ENCODE measurements at places on chromosomes 16 and 17. TPM values are rescaled to one million over a fixed set of nuclear protein-coding genes. Genes with fewer than 3 reads are reported as not detected.

- peak; percentile 98 for DNase-seq
These were observed at the start of gene BPTF for GRCh38 chr17:67824735-67825626. Gene BPTF, plus strand, starts transcription at chr17:67825503. Its CDS starts 222 bp downstream, at chr17:67825725.

DNA sequence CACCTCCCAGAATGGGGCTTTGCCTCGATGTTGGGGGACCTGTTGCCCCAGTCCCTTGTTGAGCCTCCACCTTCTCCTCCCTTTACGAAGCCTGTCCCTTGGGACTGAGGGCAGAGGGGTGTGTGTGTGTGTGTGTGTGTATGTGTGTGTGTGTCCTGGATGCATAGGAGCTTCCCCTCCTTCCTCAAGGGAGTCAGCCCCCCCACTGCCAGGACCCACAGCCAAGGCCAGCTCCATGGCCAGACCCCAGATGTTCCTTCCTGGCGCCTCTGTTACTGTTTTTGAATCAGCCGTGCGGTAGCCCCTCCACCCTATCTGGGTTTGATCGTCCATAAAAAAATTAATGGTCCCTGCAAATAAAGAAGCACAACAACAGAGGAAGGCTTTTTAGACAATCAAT lies 17.7 kb upstream of the DOK4 start:
- DNase-seq, result no peak

DNA sequence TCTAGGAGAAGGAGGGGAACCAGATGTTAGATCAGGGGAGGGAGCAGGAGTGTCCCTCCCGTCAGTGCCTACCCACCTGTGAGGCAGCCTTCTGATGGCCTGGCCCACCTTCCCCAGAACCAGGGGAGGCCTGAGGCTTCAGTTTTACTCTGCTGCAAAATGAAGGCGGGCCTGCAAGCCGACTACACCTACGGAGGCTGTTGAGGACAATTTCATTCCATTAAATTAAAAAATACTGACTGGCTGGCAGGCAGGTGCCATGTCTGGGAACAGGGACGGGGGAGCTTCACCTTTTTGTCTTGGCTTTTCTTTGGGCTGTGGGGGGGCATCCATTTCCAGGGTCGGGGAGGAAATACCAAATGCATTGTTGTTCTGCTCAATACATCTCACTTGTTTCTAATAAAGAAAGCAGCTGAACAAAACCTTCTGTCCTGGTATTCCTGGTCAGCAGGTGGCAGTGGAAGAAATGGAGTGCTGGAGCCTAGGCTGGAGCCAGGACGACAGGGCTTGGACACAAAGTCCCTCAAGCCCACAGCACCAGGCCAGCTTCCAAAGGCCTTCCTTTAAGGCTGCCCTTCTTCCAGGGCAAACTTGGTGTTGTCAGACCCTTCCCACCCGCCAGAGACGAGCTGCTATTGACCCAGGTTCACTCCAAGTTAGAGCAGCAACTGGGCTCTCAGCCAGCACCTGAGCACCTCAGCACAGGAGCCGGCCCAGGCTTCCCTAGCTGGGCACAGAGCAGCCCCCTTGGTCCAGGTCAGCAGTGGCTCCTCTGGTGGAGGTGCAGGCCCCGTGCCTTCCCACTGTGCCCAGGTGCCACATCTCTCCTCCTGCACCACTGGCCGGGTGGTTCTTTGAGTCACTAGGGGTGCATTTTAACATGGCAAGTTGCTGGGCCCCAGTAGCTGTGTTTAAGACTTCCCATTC lies 23.5 kb downstream of the PLCD3 start:
- no peak for DNase-seq

- no peak for DNase-seq
These were observed 27.7 kb downstream of the SLC7A5 start for GRCh38 chr16:87841340-87842208.

GRCh38 chr17:34862384-34862783 lies 98.9 kb downstream of the CCT6B start:
- no peak for DNase-seq

DNA sequence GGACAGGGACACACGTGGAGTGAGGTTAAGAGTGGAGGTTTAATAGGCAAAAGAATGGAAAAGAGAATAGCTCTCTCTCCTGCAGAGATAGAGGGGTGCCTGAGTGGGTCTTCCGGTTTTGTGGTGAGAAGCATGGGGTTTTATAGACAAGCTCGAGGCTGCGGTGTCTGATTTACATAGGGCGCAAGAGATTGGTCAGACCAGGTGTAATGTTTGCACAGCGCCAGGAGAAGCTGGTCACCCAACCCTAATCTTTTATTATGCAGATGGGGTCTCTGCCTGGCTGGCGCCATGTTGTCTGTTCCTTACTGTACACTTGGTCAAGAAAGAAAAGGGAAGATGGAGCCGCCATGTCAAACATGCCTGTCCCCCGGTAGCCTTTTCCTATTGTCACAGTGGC lies 44.5 kb upstream of the MLYCD start:
- no peak for DNase-seq

- no peak for DNase-seq
These were observed 619 bp downstream of the CACNB1 start for GRCh38 chr17:39196808-39197291.

- DNase-seq, result no peak
These were observed 101.3 kb downstream of the ZFHX3 start for GRCh38 chr16:72946474-72947194.

DNA sequence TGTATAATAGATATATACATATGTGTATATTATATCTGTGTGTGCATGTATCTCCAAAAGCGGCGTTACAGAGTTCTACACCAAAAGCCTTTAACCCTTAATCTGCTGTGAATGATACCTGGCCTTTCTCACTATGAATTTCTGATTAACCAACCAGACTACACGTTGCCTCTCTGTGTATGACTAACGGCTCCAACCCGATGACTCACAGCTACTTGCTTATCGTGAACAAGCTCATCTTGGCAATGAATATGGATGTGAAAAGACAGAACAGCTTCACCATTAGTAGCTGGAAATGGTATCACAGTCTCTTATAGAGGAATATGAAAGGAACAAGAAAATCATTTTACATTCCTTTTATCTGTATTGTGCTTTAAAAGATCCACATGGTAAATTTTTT lies 23.8 kb upstream of the ARHGAP44 start:
- DNase-seq, result no peak

GRCh38 chr17:64388961-64389565 lies 1.6 kb downstream of the PECAM1 start:
- DNase-seq, result no peak

DNA sequence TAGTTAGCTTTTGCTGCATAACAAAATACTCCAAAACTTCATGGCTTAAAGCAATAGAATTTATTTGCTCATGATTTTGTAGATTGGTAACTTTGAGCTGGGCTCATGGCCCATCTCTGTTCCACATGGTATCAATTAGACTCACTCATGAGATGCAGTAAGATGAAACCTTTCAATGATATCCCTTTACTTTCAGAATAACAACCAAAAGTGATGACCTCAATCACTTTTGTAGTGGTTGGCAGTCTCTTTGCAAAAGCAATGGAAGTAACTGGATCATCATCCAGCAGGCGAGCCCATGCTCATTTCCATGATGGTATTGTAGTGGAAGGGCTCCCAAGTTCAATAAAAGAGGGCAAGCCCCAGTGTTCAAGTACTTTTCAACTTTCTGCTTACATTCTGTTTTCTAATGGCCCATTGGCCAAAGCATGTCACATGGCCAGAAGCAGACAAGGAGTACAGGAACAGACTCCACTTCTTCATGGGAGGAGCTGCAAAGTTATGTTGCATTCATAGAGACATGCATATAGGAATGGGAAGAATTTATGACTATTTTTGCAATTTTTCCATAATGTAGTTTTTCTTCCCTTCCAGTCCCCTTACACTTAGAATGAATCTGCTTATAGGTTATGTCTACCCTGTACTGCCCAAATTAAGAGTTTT lies 41.7 kb downstream of the EFCAB5 start:
- no peak for DNase-seq

DNA sequence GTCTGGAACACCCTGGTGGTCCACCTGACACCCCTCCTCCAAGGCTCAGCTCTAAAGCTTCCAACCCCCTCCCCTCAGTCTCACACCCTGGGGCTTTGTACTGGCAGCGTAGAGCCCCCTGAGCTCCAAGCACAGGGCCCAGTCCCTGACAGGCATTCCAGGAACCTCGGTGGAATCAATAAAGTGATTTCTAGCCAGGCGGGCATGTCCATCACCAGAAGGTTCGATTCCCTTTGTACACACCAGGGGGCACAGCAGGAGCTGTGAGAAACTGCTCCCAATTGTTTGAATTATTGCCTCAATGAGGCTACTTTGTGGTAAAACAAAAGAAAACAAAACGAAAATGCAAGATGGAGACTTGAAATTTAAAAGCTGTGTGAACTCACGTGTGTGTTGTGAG lies 51.8 kb downstream of the SMPD3 start:
- DNase-seq, result no peak

- DNase-seq, result no peak
These were observed 16.9 kb downstream of the EMC8 start for GRCh38 chr16:85782451-85782850.

GRCh38 chr17:44221084-44221861 lies 1.8 kb upstream of the UBTF start:
- DNase-seq, result peak; percentile 90

GRCh38 chr16:53542283-53542682 lies 39.3 kb upstream of the AKTIP start:
- DNase-seq, result no peak

- no peak for DNase-seq
These were observed 797 bp downstream of the NUDT7 start for GRCh38 chr16:77723108-77723514.

GRCh38 chr17:65604070-65604469 lies 42.6 kb upstream of the AXIN2 start:
- no peak for DNase-seq

GRCh38 chr17:55549140-55549539 lies 37.9 kb upstream of the SMIM36 start:
- DNase-seq, result no peak

- no peak for DNase-seq
These were observed 9.7 kb downstream of the CCR7 start for GRCh38 chr17:40555296-40556190.

- no peak for DNase-seq
These were observed 41.3 kb downstream of the GPRC5B start for GRCh38 chr16:19843371-19843770.

- no peak for DNase-seq
These were observed 20.5 kb upstream of the GPR139 start for GRCh38 chr16:20094157-20094556.

DNA sequence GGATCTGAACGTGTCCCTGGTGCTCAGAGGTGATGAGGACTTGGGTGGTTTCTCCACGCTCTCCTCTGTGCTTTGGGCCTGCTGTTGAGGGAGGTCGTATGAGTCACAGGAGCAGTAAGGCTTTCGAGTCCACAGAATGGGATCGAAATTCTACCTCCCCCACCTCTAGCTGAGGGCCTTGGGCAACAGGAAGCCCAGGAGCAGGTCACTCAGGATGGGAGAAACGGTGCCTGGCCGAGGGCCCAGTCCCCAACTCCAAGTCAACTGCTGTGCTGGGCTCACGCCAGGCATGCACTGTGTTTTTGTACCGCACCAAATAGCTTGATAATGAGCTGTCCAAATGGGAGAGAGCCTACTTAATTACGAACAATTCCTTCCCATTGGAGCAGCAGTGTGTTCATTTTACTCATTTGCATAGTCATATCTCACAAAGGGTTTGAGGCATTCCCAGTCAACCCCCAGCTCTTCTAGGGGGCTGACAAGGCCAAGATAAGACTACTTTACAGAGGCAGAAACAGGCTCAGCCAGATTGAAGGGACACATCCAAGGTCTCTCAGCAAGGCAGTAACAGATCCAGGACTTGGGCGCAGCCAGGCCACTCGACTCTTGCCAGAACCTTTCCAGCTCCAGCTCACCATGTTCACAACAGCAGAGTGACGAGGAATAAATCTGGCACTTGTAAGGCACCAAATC lies 53.6 kb downstream of the WNT3 start:
- DNase-seq, result peak; percentile 66

DNA sequence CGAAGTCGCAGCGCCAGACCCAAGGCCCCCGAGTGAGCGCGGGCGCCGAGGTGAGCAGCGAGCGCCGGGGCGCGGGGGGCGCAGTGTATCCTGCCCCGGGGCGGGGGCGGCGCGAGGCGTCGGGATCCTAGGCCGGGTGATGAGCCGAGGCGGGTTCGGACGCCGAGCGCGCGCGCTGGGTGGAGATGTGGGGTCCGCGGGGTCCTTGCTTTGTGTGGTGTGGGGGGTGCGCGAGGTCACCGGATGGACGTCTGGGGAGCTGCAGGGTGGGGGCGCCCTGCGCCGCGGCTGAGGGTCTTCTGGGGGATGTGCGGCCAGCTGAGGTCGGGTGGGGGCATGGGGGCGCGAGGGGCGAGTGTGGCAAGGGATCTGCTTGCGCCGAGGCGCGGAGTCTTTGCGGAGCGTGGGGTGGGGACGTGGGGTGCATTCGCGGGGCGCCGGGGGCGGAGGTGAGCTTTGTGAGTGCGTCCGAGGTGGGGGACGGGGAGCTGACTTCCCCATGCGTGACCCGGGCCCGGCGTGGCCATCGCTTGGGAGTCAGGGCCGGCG lies 560 bp downstream of the RAI1 start:
- DNase-seq, result no peak

DNA sequence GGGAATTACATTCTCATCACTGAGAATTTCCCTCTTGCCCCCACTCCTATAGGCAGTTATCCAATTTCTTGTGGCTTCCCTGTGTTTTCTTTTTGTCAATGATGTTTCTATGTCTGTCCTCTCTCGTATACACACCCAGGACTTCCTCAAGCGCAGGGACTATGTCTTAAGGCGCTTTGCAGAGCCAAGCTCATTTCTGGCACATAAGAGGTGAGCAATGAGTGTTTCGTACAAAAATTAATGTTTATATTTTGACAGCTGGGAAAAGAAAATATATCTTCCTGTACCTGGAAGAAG lies 947 bp downstream of the DDX42 start:
- no peak for DNase-seq

DNA sequence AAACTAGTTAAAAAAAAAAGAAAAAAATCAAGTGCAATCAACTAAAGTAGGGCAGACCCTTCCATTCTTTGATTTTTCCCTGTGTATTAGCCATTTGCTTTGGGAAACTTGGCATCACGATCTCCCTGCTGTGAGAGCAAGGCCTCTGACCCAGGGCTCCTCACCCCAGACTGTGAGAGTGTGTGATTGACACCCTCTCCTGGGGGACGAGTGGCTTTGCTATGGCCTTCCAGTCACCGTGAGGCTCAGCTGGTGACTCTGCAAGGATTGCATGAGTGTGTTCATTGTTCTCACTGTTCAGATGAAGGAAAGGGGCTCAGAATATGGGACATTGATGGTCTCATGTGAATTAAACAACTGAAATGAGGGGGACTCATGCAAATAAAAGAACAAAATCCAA lies 69.0 kb upstream of the BCAR1 start:
- DNase-seq, result no peak

- DNase-seq, result no peak
These were observed 126.9 kb downstream of the KATNIP start for GRCh38 chr16:27676839-27677238.

- DNase-seq, result no peak
These were observed at the start of gene TGFB1I1 for GRCh38 chr16:31471875-31472708. Gene TGFB1I1, plus strand, starts transcription at chr16:31472152. Its CDS starts 37 bp downstream, at chr16:31472189.

ARRB2 gene
- 19.4 TPM for total RNA-seq

SALL1 gene
- 0.78 TPM for total RNA-seq

MFSD6L gene
- not detected for total RNA-seq

SLC2A4 gene
- 0.63 TPM for total RNA-seq

RHBDL3 gene
- 0.11 TPM for total RNA-seq

DUSP3 gene
- 36.4 TPM for total RNA-seq

CNTD1 gene
- total RNA-seq, result 0.51 TPM

OR1D2 gene
- not detected for total RNA-seq

ZNF232 gene
- total RNA-seq, result 7.9 TPM

OTOP2 gene
- total RNA-seq, result not detected

SPN gene
- total RNA-seq, result not detected

PPP1R27 gene
- 0.62 TPM for total RNA-seq

ZNF174 gene
- 14.1 TPM for total RNA-seq
